ENCODE measurements at places on chromosomes 7 and 10. TPM values are rescaled to one million over a fixed set of nuclear protein-coding genes. Genes with fewer than 3 reads are reported as not detected.

- H3K36me3 ChIP-seq, result no peaks in the 10 kb centered on the region
- no peaks in the 10 kb centered on the region for H3K27me3 ChIP-seq
- DNase-seq, result peak; percentile 85
These were observed 141.5 kb upstream of the CAV2 start for GRCh38 chr7:116357781-116358670.

GRCh38 chr7:81273601-81274397 is 354.9 kb upstream of the SEMA3C start:
- no peak overlapping the region for H3K4me3 ChIP-seq
- no peaks in the 10 kb centered on the region for H3K4me1 ChIP-seq
- H3K27ac ChIP-seq, result no peak overlapping the region
- H3K36me3 ChIP-seq, result no peaks in the 10 kb centered on the region
- no peak for DNase-seq

- H3K4me3 ChIP-seq, result no peak overlapping the region
- H3K36me3 ChIP-seq, result no peaks in the 10 kb centered on the region
- H3K4me1 ChIP-seq, result no peaks in the 10 kb centered on the region
- no peaks in the 10 kb centered on the region for H3K27me3 ChIP-seq
- DNase-seq, result peak; percentile 40
These were observed 45.8 kb upstream of the SRRM3 start for GRCh38 chr7:76155938-76156337.

DNA sequence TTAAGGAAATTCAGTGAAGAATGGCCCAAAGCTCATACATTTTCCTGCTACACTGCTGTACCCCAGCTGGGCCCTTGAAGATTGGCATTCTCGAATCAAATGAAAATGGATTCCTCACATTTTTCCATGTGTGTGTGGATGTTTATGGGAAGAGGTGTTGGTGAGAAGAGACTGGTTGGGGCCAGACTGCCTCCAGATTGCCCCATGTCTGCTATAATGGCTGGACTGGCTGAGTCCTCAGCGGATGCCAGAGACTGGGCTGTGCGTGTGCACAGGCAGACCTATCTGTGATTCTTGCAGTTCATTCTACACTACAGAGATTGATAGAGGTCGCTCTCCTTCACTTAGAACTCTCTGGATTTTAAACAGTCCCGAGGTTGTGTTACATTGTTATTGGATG is 183.6 kb upstream of the GDF10 start:
- no peak overlapping the region for H3K27ac ChIP-seq
- H3K4me1 ChIP-seq, result no peaks in the 10 kb centered on the region
- H3K27me3 ChIP-seq, result no peaks in the 10 kb centered on the region
- H3K4me3 ChIP-seq, result no peak overlapping the region
- no peak for DNase-seq

GRCh38 chr10:80632742-80633141 is 95.0 kb downstream of the SH2D4B start:
- H3K27ac ChIP-seq, result no peak overlapping the region
- DNase-seq, result no peak
- H3K4me1 ChIP-seq, result no peaks in the 10 kb centered on the region
- H3K36me3 ChIP-seq, result no peaks in the 10 kb centered on the region

DNA sequence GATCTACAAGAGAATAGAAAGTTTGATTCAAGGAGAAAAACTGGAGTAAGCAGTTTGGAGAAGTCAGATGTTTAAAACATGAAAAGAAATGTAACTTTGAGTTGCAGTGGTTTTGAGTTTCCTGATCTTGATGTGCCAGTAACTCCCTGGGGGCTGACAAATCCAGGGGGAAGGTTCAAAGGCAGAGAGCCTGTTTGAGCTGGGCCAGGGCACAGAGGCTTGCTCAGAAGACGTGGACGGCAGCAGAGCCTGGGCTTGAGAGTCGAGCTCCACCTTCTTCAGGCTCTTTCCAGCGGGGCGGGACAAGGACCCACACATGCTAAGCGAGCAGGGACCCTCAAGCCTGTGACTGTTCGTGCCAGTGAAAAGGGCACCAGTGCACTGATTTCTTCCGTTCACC is 176.2 kb downstream of the MGMT start:
- no peak overlapping the region for H3K4me3 ChIP-seq
- DNase-seq, result no peak
- H3K36me3 ChIP-seq, result no peaks in the 10 kb centered on the region

- no peaks in the 10 kb centered on the region for H3K27me3 ChIP-seq
- H3K4me1 ChIP-seq, result no peaks in the 10 kb centered on the region
- H3K4me3 ChIP-seq, result no peak overlapping the region
- DNase-seq, result peak; percentile 64
These were observed 8.5 kb downstream of the DDX56 start for GRCh38 chr7:44565097-44565794.

- no peaks in the 10 kb centered on the region for H3K27me3 ChIP-seq
- DNase-seq, result no peak
- no peak overlapping the region for H3K4me3 ChIP-seq
- H3K36me3 ChIP-seq, result no peaks in the 10 kb centered on the region
These were observed 2.6 kb upstream of the ZPBP start for GRCh38 chr7:50095634-50096033.

DNA sequence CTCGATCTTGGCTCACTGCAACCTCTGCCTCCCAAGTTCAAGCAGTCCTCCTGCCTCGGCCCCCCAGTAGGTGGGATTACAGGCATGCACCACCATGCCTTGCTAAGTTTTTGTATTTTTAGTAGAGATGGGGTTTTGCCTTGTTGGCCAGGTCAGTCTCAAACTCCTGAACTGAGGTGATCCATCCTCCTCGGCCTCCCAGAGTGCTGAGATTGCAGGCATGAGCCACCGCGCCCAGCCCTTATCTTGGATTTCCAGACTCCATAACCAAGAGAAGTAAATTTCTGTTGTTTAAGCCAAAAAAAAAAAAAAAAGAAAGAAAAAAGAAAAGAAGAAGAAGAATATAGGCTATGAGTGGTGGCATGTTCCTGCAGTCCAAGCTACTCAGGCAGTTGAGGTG is 53.3 kb upstream of the RABGEF1 start:
- no peak for DNase-seq
- no peaks in the 10 kb centered on the region for H3K4me1 ChIP-seq
- no peaks in the 10 kb centered on the region for H3K36me3 ChIP-seq
- no peaks in the 10 kb centered on the region for H3K27me3 ChIP-seq
- H3K27ac ChIP-seq, result no peak overlapping the region

DNA sequence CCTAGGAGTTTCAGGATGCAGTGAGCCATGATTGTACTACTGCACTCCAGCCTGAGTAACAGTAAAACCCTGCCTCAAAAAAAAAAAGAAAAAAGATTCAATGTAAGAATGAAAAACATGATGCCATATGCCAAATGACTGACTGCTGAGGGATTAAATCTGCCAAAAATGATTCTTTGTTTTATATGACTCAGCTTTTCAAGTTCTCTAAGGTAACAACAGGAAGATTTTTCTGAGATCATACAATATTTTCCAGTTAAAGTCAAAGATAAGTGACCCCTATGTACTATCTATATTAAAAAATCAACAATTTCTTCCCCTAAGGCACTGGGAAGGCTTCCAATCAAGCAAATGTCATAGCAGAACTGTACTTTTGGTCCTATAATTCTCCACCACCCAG is 271.2 kb upstream of the IMMP2L start:
- no peak for DNase-seq
- no peaks in the 10 kb centered on the region for H3K36me3 ChIP-seq
- H3K4me3 ChIP-seq, result no peak overlapping the region

- no peak for DNase-seq
- no peak overlapping the region for H3K4me3 ChIP-seq
- no peak overlapping the region for H3K27ac ChIP-seq
- H3K36me3 ChIP-seq, result no peaks in the 10 kb centered on the region
- H3K4me1 ChIP-seq, result no peaks in the 10 kb centered on the region
- H3K27me3 ChIP-seq, result no peaks in the 10 kb centered on the region
These were observed 129.3 kb upstream of the ACBD5 start for GRCh38 chr10:27369880-27370279.

The PLXDC2 gene
- total RNA-seq, result 91.0 TPM

The TFEC gene
- total RNA-seq, result 2.5 TPM

The FAM180A gene
- total RNA-seq, result 2.7 TPM

The POU6F2 gene
- 0.33 TPM for total RNA-seq

The PLEKHS1 gene
- total RNA-seq, result not detected

The RBM20 gene
- 4.3 TPM for total RNA-seq

The CDC14C gene
- total RNA-seq, result not detected
